Activated naive CD4-positive, alpha-beta T cell treated with anti-CD3 and anti-CD28 coated beads, Interleukin-2, amount 10 ng/mL, durations not matched to agents 7 days and 5 days (primary cell): ENCODE measurements at places on chromosomes 3 and 15.
A peak's percentile ranks its signal among the peaks of the same experiment; 100 is the strongest.

GRCh38 chr3:146705225-146705624 is 100.1 kb upstream of the PLSCR5 start:
- no peak for DNase-seq

DNA sequence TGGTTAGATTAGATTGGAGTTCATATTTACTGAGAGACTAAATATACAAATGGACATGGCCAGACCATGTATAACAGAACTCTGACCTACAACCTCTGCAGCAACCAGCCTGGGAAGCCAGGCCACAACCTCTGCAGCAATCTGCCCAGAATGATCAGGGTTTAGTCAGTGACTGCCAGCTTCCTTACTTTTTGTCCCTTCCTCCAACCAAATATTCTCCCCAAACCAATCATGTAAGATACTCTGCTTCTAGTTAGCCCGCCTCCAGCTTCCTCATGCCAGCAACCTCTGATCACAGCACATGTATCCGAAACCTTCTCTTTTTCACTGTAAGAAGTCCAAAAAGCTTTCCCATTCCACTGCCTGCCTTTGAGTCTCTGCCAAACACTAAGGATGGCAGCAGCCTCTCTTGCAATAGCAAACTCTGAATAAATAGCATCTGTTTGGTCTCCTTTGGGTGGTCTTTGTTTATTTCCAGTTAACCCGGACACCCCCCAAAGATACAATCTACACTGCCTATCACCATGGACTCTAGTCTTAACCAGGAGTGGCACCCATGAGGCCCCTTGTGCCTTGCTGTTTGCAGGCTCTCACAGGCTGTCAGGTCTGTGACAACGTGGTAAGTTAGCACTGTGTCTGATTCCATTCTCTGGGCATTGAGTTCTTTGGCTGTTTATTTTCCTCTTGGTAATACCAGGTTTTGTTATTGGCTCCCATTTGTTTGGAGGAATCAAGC is 102.2 kb downstream of the ERC2 start:
- DNase-seq, result no peak

DNA sequence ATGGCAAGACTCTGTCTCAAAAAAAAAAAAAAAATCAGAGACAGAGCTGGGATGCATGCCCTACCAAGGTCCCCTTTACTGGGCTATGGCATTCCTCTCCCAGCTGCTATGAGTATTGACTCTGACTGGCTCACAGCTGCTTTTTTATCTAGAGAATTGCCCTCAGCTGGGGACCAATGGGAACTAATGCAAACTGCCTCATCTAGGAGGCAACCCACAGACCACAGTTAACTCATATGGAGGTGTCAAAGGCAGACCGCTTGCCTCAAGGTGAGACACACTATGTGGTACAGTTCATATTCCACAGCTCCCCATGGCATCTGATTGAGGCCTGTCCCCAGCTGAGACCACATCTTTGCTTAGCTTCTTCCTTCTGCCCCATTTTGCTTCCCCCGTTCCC is 183.5 kb upstream of the EOMES start:
- peak; percentile 21 for DNase-seq

DNA sequence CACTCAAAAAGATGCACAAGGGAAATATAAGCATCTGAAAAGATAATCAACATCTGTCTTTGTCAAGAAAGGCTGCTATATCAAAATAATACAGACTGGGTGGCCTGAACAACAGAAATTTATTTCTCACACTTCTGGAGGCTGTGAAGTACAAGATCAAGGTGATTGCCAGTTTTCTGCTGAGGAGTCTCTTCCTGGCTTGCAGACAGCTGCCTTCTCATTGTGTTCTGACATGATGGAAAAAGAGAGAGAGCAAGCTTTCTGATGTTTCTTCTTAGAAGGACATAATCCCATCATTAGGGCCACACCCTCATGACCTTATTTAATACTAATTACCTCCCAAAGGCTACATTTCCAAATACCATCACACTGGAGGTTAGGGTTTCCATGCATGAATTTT is 1573.3 kb downstream of the SI start:
- DNase-seq, result no peak

DNA sequence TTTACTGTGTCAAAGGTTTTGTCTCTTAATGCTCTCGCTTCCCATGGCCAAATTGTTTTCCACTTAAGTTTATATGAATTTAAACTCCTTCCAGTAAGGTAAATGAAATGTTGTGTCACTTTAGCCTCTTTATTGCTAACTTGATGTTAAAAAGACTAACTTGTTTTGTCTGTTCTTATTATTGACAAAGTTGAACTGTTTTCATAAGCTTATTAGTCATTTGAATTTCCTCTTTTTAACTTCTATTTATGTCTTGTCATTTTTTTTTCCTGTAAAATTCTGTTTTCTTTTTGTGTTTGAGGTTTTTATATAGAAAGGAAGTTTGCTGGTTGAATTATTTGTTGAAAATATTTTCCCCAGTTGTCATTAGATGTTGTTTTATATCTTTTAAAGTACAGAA is 25.8 kb downstream of the FAM98B start:
- DNase-seq, result no peak

- DNase-seq, result no peak
Measured at GRCh38 chr3:160134964-160135363, 90.3 kb upstream of the C3orf80 start.

DNA sequence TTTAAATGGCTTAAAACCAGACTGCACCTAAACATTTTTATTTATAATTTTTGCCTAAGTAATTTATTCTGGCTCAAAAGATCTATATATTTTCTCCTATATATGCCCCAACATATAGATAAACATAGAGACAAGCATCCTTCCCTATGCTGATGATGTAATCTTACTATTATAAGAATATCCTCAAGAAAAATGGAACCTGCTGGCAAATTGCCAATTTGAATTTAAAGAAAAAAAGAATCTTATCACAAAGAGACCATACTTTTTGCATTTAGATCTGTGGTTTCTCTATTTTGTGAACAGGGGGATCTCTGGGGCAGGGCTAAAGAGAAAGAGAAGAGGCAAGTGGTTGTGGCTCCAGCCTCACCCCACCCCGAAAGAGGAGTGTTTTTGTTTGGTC is 107.2 kb upstream of the CMC1 start:
- no peak for DNase-seq

DNA sequence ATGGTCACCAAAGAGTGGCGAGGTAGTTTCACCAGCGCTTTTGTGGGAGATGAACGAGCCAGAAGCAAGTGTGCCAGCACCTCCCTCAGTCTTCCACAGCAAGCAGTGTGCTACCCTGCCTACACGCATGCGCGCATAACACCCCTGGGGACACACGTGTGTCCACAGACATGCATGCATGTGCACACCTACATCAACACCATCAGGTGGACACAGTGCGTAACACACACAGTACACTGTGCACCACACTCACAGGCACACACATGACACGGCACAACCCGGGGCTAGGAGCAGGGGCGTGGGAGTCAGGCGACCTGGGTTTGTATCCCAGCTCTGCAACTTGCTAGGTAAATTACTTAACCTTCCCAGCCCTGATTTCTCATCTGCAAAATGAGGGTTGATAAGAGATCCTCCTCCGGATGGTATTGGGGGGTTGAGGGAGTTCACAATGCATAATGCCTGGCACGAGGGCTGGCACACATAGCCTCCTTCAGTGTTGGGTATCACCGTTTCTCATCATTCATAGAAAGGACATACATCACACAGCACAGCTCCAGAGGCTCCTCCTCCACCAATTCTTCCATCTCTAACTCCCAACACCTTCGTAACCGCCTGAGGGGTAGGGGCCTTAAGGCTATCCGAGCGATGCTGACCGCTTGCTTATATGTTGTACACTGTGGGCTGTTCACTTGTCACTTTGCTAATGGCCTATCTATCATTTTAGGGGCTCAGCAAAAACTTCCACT is 174.9 kb downstream of the SMAD6 start:
- DNase-seq, result no peak
